Right atrium auricular region (tissue), 2 donors: ENCODE measurements at places on chromosomes 5 and 9.

- DNase-seq, result no peak
Observed at GRCh38 chr5:158882660-158883059, 217.1 kb downstream of the EBF1 start.

GRCh38 chr5:72608297-72608696 is 101.1 kb upstream of the ZNF366 start:
- DNase-seq, result no peak

- no peak for DNase-seq
Observed at GRCh38 chr5:83071286-83072051, 5.7 kb downstream of the TMEM167A start.

DNA sequence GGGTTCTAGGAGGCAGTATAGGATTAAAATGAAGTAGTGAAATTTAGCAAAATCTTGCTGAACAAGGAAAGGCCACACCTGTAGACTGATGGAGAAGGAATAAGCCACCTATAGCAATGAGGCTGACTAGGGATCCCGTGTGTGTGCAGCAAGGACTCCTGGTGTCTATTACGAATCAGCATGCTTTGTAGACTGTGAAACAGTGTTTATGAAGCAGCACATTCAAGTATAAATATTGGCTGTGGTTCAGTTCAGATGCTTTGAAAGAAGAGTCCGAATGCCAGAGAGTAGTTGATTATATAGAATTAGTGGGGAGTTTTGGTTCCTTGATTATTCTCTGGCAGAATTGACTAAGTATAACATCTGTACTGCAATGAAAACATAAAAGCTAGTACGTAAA is 41.8 kb downstream of the CAST start:
- DNase-seq, result no peak

DNA sequence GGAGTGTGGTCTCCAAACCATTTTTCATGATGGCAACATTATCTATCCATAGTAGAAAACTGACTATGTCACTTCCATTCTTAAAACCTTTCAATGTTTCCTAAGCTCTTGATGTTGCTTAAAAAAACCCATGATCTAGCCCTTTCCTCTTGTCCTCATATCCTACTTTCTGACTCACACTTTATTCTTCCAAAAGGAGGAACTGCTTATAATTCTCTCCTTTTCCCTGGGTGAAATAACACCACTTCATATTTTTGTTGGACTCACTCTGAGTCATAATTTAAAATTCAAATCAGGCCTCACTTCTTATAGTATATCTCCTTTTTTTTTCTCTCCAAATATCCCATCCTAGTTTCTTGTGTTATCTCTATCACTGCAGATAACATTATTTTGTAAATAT is 513.9 kb downstream of the MAN2A1 start:
- DNase-seq, result no peak

GRCh38 chr5:129670957-129671500 is 76.9 kb upstream of the MINAR2 start:
- DNase-seq, result no peak

DNA sequence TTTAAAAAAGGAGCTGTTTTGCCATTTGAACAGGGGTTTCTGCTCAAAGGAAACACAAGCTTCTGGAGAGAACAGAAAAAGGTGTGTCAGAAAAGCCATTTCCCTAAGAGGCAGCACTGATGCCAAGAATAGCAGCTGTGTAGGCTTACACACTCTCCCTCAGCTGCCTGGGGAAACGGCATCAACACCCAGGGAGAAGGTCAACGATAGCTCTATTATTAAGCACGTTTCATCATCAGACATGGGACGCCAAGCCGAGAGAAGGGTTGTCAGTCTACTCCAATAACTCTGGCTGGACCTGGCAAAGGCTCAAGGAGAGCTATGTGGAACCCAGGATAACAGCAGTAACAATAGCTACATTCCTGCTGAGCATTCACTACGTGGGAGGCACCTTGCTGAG is 314.2 kb downstream of the CDK5RAP2 start:
- DNase-seq, result peak; percentile 61

DNA sequence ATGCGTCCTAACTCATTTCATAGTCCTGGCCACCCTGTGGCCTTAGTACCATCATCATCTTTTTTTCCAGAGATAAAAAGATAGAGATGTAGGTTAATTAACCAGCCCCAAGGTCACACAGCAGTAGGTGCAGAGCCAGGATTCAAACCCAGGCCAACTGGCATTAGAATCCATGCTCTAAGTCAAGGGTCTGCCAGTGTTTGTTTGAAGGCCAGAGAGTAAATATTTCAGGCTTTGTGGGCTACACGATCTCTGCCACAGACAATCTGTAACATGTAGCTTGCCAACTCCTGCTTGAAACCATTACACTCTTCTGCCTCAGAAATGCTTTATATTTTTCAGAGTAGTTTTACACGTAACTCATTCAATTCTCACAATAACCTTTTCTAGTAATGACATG is 119.6 kb downstream of the EFNA5 start:
- DNase-seq, result no peak

- no peak for DNase-seq
Observed at GRCh38 chr9:3857091-3857490, 331.3 kb upstream of the RFX3 start.

GRCh38 chr9:104871961-104872527 is 55.9 kb downstream of the ABCA1 start:
- no peak for DNase-seq

GRCh38 chr5:14930486-14930885 is 58.9 kb upstream of the ANKH start:
- DNase-seq, result no peak

DNA sequence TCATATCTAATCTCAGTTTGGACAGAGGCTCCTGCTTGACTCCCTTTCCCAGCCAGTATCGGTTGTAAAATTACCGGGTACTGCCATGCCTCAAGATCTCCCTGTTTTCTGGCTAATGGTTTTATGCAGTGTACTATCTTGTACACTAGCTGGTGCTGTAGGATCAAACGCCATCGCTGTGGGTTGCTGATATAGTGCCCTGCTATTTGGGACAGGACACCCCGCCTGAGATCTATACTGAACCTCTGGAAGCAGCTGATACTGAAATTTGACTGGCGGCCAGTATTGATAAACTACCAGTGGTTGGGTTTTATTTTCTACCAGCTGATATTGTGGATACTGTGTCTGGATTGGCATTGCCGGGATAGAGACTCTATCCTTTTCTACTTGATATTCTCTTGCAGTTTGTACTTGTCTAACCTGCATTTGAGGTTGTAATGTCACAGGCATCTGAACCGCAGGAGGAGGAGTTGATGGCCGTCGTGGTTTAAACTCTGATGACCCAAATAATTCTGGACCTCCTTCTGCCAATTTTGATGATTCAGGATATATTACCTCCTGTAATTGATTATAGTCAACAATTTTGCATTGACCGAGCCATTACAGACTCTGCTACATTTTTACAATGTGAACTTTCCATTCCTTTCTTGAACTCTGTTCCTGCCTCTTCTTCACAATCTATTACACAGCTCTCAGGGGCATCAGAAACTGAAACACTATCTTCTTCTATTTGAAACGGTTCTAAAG is 112.5 kb upstream of the LARP1 start:
- no peak for DNase-seq

DNA sequence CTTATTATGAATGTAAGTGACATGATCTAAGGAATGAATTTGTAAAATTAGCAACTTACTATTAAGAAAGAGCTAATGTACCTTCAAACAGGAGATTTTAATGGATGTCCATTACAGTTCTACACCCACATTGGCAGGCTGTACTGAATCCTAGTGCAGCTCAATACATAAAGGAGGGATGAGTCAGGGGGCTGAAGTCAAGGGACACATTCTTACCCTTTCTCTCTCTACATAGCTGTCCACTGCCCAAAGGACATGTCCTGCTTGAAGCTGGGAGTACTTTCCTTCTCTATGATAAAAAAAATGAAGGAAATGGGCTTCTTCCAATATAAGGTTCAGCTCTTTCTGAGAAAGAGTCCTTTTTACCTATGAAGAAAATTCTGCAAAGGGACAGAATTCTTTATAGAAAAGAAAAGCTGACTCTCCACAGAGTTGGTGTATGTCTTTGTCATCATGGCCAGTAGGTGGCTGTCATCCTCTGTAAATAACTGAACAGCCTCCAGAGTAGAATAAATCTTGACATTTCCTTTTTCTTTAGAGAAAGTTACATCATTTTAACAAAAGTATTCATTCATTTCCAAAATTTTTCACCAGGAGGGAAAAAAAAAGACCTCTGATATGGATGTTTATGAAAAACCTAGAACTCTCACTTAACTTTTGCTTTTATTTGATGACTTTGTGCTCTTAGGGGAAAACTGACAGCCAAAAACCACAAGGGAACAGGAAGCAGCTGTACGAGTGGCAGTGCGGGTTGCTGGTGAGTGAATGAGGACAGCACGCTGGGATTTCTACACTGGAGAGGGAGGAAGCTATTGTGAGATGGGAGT is 13.1 kb upstream of the IFNA14 start:
- DNase-seq, result no peak

DNA sequence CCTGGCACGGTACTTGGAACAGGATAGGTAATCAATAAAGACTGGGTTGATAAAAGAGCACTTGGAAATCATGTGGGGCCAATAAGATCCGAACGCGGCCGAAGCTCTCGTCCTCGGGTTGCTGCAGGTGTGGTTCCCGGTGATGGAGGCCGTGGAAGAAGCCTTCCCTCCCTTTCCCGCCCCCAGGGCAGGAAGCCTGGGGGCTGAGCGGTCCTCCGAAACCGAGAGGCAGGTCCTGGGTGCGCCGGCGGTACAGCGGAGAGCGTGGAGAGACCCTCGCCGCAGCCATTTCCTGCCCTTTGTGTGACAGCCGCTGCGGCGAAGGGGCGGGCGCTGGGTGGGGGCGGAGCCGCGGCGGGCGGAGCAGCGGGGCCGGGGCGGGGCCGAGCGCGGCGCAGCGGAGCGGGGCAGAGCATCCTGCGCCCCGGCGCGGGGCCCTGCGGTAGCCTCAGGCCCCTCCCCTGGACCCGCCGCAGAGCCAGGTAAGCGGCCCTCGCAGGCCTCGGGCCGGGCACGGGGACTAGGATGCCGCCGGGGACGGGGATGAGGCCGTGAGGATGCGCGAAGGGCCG is at the start of gene CYFIP2:
Gene CYFIP2 (plus strand): TSS at position 410 of the 572 bp plus-strand sequence. CDS start 19,239 bp downstream, outside the sequence.
- no peak for DNase-seq

DNA sequence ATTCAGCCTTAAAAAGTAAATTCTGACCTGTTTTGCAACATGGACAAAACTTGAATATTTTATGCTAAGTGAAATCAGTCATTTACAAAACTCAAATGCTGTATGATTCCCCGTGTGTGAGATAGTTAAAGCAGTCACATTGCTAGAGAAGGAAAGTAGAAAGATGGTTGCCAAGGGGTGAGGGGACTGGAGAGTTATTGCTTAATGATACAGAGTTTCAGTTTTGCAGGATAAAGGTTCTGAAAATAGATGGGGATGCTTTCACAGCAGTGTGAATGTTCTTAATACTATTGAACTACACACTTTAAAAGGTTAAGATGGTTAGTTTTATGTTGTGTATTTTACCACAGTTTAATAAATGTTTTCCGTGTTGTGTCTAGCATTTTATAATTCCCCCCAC is 51.2 kb downstream of the SGCD start:
- no peak for DNase-seq

- DNase-seq, result no peak
Observed at GRCh38 chr9:107566611-107567061, 77.1 kb upstream of the KLF4 start.

DNA sequence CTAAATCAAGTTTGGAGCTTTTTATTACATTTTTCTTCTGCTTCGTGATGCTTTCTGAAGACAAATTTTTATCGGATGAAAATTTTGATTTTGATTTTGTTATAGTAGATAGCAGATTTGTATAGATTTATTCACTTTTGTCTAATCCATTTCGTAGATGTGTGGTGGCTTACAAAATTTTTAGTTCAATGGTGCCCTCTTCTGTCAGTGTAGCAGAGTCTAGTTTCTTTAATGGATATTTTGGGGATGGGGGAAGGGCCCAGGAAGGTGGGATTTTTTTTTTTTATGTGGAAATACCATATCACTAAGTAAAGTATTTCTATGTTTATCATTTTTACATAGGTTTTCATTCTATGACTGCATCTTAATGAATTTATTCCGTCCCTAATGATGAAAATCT is 259.9 kb upstream of the TARS1 start:
- DNase-seq, result no peak

DNA sequence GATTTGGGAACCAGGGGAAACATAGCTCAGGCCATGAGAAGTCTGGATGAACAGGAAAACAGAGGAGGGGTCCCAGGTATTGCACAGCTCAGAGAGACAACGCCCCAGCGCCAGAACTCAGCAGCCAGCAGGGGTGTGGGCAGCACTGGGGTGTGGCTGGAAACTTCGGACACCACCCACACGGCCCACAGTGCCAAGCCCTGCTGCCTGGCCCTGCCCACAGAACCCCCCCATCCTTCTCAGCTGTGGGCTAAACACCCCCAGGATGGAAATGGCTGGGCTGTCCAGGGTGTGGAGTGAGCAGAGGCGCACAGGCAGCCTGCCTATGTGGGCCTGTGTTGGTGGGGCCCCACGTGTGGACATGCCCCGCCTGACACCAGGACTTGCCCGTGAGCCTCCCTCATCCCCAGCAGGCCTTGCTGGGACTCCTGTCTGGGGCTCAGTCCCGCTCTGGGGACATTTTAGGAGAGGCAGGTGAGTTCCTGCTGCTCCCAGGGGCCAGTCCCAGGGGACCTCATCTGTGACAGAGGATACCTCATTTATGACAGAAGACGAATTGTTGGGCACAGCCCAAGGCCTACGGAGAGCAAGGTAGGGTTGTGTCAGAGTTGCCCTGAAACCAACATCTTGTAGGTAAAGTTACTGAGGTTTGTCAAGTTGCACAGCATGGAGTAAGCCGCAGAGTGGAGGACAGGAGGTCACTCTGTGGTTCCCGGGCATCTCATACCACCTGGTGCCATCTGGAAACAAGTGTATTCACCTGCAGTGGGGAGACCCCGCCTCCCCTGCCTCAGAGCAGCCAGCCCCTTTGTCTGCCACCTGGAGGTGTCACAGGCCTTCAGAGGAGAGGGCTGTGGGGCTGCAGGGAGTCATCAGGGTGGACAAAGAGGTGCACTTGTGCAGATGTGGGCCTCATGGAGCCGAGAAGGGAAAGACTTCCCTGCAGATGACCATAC is 183.2 kb downstream of the AUH start:
- DNase-seq, result peak; percentile 53

GRCh38 chr9:16505199-16505598 is 365.3 kb downstream of the BNC2 start:
- DNase-seq, result no peak

- DNase-seq, result no peak
Observed at GRCh38 chr5:141573489-141574121, 45.2 kb downstream of the DIAPH1 start.

GRCh38 chr5:110738503-110738811 is 350 bp upstream of the SLC25A46 start:
- peak; percentile 60 for DNase-seq
